Endothelial cell of umbilical vein (primary cell): ENCODE measurements at places on chromosomes 11 and 22.
A peak's percentile ranks its signal among the peaks of the same experiment; 100 is the strongest.

- no peak for DNase-seq
Measured at GRCh38 chr11:80196041-80196440, 755.2 kb upstream of the TENM4 start.

DNA sequence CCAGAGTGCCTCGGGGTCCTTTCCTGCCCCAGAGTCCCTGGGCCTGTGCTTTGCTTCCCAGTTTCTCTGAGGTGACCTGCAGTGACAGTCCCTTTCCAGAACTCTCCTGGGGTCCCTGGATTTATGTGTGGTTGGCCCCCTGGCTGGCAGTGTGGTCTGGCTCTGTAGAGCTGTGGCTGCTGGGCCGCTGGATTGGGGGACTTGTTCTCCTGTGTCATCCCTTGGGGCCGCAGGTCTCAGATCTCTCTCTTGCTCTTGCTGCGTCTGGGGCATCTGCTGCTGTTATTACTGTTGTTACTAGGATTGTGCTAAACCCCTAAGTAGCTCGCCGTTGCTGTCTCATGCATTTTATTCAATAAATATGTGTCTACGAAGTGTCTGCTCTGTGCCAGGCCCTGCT is 31.9 kb downstream of the FAM83F start:
- DNase-seq = no peak

GRCh38 chr11:1837171-1838076 is 1.4 kb upstream of the TNNI2 start:
- DNase-seq = peak; percentile 19

GRCh38 chr11:130215531-130216220 is 56.1 kb downstream of the ST14 start:
- no peak for DNase-seq

- DNase-seq = peak; percentile 56
Measured at GRCh38 chr11:130023204-130023603, 20.6 kb upstream of the PRDM10 start.

GRCh38 chr11:115765803-115766239 is 261.6 kb upstream of the CADM1 start:
- DNase-seq = no peak

GRCh38 chr11:44950625-44951476 is at the start of gene TP53I11:
Gene TP53I11, minus strand, starts transcription at chr11:44950883. Its CDS starts 12,548 bp downstream, at chr11:44938335.
- DNase-seq = peak; percentile 77

DNA sequence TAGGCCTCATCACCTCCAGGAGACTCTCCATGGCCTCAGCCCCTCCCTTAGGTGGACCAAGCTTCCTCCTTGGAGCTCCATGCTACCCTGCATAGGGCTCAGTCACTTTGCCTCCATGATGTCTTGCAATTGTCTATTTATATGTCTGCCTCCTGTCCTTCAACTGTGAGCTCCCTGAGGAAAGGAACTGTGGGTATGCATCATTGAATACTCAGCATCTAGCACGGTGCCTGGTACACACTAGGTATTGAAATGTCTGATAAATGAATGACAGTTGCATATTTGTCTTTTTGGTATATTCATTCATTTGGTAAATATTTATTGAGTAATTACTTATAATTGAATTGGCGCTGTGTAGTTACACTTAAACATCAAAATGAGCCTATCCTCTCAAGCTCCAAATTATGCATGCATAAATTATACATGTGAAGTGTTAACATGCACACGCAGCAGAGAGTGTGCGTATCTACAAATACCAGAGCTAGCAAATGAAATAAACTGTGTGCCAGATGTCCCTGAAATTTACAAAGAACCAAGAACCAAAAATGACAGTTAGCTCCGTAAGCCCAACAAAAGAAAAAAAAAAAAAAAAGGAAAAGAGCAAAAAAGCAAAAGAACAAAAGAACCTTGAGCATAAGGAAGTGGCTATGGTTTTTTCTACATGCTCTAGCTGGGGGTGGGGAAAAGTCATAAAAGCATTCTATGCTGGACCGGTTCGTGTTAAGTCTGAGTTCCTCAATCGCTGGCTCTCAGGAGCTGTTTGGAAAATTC is 25.2 kb downstream of the GRAP2 start:
- no peak for DNase-seq

GRCh38 chr11:122756417-122756816 is 81.9 kb upstream of the CRTAM start:
- no peak for DNase-seq

- no peak for DNase-seq
Measured at GRCh38 chr11:48055292-48056132, 75.2 kb downstream of the PTPRJ start.

- DNase-seq = no peak
Measured at GRCh38 chr11:14713496-14714244, 70.1 kb downstream of the PDE3B start.

- DNase-seq = no peak
Measured at GRCh38 chr11:83072350-83073242, 899 bp upstream of the RAB30 start.

- DNase-seq = peak; percentile 90
Measured at GRCh38 chr11:70203751-70204465, 812 bp downstream of the FADD start.

DNA sequence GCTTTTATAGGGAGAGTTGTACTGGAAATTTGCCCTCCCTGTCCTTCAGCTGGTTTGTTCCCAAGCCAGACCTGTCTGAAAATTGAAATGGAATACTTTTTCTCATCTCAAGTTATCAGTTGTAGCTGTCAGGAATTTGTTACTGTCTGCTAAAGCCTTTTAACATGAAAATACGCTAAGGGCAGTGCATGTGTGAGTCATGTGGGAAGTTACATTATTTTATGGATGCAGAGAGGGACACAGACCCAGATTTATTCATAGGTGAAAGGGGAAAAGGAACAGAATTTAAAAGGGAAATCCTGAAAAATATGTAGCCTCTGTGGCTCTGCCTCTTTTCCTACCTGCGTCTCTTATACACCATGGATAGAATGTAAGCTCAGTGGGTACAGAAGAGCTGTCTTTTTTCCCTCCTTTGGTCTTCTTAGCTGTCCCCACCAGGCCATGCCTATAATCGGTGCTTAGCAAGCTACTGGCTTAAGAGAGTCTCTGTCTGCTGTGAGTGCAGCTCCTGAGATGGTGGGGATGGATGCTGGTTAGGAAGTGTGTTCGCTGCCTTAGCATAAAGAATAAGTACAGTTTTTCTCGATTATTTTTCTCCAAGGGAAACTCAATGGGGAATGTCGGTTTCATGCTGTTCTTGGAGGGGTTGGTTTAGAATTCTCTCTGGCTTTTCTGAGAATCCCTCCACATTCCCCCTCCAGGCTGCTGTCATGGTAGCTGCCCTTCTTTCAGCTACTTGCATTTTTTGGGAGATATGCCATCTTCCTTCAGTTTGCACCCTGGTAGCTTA is 166.8 kb downstream of the TEAD1 start:
- peak; percentile 69 for DNase-seq

- DNase-seq = no peak
Measured at GRCh38 chr11:76682684-76683083, 12.1 kb upstream of the LRRC32 start.

GRCh38 chr11:123577081-123577598 is 77.3 kb downstream of the SCN3B start:
- peak; percentile 52 for DNase-seq

DNA sequence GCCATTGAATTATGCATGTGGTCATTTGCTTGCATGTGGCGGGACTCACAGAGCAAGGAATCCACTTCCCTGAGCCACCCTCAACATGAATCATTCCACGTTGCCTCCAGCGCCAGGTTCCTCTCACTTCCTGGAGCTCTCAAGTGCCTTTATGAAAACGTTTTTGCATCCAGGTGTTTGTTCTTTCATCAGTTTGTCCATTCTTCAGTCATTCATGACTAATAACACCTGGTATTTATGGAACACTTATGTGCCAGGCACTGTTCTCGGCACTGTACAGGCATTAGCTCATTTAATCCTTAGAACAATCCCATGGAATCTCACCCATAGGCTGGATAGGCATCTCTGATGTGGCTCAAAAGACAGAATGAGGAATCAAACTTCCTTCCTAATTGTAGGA is 256.1 kb upstream of the SYN3 start:
- DNase-seq = no peak

DNA sequence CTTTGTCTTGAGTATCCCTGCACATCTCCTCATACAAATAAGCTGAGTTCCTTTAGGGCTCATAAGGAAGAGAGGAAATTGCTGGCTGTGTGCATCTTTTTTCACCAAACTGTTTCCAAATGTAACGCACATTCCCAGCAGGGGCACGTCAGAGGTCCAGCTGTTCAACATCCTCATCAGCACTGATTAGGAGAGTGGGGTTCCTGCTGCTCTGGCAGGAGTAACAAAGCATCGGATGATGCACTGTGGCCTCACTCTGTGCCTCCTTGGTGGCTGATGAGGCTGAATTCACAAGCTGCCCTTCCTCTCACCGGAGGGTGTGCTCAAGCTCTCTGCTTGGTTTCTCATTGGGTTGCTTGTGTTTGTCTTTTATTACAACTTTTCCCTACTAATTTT is 35.5 kb upstream of the SLC25A1 start:
- DNase-seq = no peak

GRCh38 chr11:94128291-94128745 is 323 bp upstream of the PANX1 start:
- no peak for DNase-seq

GRCh38 chr11:3642071-3642951 is 519 bp upstream of the ART5 start:
- DNase-seq = peak; percentile 87

- no peak for DNase-seq
Measured at GRCh38 chr22:36658900-36659299, 44.7 kb downstream of the CACNG2 start.

DNA sequence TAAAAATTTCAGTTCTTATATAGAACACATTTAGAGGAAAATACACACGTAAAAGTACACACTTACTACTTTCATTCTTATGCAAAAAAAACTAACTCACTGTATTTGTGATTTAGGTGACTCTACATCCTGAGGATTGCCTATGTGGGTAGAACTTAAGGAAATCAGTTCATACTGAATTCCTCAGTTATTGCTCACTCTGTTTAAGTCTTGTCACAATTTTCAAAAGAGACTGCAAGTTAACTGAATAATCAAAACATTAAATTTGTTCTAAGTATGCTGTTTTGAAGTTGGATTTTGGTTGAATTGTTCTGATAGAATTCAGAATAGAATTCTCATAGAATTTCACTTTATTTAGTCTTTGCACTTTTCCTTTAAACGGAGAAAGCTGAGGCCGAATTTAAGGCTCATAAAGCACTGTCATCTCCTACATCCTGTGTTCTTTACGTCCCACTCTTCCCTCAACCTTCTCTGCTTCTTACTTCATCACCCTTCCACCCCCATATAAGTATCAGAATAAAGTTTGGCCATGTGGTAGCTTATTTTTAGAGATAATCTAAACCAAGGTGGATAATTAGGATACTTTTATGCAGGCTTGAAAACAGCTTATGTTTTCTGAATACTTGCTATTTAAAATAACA is 59.8 kb downstream of the APOL5 start:
- peak; percentile 64 for DNase-seq

- no peak for DNase-seq
Measured at GRCh38 chr11:65786786-65787636, at the start of gene OVOL1. Gene OVOL1, plus strand, starts transcription at chr11:65787063. Its CDS starts 311 bp downstream, at chr11:65787374.

GRCh38 chr22:23564276-23564675 is 15.8 kb downstream of the IGLL1 start:
- no peak for DNase-seq

GRCh38 chr11:110422306-110422905 is 7.3 kb upstream of the FDX1 start:
- no peak for DNase-seq

GRCh38 chr11:71568704-71569349 is 3.5 kb downstream of the KRTAP5-10 start:
- DNase-seq = no peak

- no peak for DNase-seq
Measured at GRCh38 chr11:22037505-22037904, 155.4 kb upstream of the ANO5 start.

DNA sequence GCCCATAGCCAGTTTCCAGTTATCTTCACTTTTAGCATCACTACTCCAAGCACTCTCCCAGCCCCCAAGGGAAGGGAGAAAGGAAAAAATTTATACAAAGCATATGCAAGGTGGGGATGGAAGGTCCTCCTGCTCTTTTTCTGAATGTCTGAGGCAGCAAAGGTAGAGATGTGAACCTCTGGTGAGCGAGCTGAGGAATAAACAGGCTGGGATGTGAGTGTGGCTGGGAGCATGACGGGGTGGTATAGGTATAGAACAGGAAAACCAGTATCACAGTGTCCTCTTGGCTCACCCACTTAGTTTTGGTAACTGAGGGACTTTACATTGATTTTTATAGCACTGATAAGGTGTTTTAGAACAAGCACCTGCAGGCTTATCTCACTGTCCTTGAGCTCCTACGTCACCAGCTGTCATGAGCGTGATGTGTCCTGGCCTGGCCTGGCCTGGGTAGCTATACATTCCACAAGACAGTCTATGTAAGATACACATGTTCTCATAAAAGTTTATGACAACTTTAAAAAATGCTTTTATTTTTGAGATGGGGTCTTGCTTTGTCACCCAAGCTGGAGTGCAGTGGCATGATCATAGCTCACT is 10.3 kb upstream of the POLD3 start:
- no peak for DNase-seq

- DNase-seq = no peak
Measured at GRCh38 chr11:125069008-125069407, 5.9 kb downstream of the SLC37A2 start.

DNA sequence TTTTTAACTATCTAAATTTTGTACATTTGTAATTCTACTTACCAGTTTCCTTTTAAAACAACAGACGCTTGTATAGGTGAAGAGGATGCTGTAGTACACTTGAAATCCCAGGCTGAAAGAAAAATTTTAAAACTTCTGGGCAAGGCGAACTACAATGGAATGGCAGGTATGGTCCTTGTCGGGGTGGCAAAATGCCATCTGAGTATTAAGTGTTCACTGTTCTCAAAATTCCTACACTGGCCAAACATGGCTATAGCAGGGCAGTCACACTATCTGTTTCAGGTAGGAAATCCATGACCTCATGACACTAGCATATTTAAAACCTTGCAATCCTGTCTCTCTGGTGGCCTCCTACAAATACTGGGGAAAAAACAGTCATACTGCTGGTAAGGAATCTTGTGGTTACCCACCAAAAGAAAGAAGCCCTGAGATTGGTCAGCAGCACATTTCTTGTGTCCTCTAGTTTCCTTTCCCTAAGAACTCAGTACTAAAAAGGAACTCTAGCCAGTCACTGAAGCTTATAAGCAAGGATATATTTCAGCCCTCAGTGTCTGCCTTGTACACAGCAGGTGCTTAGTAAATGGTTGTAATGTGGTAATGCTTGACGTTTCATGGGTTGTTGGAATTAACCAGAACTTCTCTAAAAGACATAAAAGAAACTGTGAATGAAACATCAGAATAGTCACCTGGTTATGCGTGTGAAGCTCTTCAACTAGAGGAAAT is 5.2 kb upstream of the ZC3H12C start:
- no peak for DNase-seq
